ENCODE measurements at places on chromosomes 16 and 17.

DNA sequence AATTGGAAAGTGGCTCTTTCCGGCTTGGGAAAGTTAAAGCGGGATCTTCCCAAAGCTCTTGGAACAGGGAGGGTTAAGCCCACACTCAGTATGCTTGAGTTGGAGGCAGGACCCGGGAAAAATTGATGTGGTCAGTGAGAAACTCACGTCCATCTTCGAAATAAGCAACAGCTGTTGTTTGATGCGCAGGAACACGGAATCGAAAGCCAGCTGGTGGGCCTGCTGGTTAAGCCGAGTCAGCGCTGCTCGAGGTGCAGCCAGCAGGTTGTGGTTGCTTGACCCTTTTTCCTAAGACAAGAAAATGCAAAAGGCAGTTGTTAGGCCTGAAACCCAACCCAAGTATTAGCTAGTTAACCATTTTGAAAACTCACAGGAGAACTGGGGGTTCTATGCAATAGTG, 49.4 kb downstream of the COG7 start:
- DNase-seq, result no peak

- no peak for DNase-seq
Observed at GRCh38 chr17:34613064-34614019, 34.0 kb downstream of the TMEM132E start.

DNA sequence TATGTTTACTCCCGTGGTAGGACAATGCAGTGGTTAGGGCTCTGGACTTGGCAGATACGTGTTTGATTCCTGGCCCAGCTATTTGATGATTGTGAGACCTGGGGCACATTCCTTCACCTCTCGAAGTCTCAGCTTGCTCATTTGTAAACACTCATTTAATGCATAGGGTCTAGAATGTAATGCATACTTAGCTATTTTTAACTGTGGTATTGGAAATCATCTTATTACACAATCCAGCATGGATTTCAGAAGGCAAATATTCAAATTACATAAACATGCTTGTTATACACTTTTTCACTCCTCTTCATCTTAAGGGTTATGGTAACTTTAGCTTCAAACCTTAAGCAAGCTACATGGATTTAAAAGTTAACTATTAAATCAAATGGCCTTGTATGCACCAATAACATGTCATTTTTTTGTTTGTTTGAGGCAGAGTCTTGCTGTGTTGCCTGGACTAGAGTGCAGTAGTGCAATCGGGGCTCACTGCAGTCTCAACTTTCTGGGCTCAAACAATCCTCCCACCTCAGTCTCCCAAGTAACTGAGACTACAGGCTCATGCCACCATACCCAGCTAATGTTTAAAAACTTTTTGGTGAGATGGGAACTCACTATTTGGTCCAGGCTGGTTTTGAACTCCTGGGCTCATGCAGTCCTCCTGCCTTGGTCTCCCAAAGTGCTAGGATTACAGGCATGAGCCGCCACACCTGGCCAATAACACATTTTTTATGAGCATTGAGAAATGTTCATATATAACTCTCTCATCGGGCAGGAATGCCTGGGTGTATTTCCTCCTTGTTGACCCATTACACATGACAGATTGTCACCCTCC, 52.5 kb downstream of the VAT1L start:
- DNase-seq, result no peak

GRCh38 chr17:64332502-64332901, 58.2 kb downstream of the PECAM1 start:
- no peak for DNase-seq

GRCh38 chr17:10243883-10244844, 45.8 kb upstream of the GAS7 start:
- DNase-seq, result no peak

Data from hematopoietic multipotent progenitor cell treated with erythropoietin and hydrocortisone succinate and interleukin-3 and kit ligand, for 17 days (in vitro differentiated cells).